Spleen (tissue), 13 donors: ENCODE measurements at places on chromosomes 13 and 19. TPM values are rescaled to one million over a fixed set of nuclear protein-coding genes. Genes with fewer than 3 reads are reported as not detected.
A peak's percentile ranks its signal among the peaks of the same experiment; 100 is the strongest.

SPACA4 gene
- polyA plus RNA-seq: not detected

ARHGEF7 gene
- 39.1 TPM for polyA plus RNA-seq

ZNF829 gene
- 1.1 TPM for polyA plus RNA-seq

CCDC8 gene
- polyA plus RNA-seq: 1.1 TPM

LGALS14 gene
- not detected for polyA plus RNA-seq

VN1R4 gene
- polyA plus RNA-seq: not detected

FCER2 gene
- polyA plus RNA-seq: 108 TPM

PIK3R2 gene
- 4.2 TPM for polyA plus RNA-seq

FOXO1 gene
- polyA plus RNA-seq: 7.1 TPM

FAM124A gene
- polyA plus RNA-seq: 2.6 TPM

NCAN gene
- not detected for polyA plus RNA-seq

MCF2L gene
- polyA plus RNA-seq: 4.7 TPM

KLK12 gene
- polyA plus RNA-seq: not detected

ZNF569 gene
- 2.9 TPM for polyA plus RNA-seq

DNA sequence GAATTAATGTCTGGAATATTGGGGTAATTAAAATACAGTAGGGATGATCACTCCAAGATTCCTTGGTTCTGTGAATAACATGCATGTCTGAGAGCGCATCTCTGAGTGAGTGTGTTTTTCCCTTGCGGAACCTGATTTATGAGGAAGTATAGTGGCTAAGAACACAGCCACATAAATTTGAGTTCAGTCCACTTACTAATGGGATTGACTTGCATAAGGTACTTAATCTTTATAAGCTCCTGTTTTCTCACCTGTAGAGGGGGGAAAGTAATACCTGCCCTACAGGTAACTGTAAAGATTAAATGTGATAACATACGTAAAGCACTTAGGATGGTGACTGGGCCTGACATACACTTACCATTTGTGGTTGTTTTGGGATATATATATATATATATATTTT is 60.8 kb downstream of the KLF5 start:
- H3K27me3 ChIP-seq: no peaks in the 10 kb centered on the region
- no peak overlapping the region for H3K27ac ChIP-seq
- no peaks in the 10 kb centered on the region for H3K36me3 ChIP-seq
- DNase-seq: no peak
- H3K4me3 ChIP-seq: no peak overlapping the region
- H3K4me1 ChIP-seq: no peaks in the 10 kb centered on the region

GRCh38 chr13:30796631-30797601 is 61.6 kb downstream of the ALOX5AP start:
- DNase-seq: no peak
- no peaks in the 10 kb centered on the region for H3K36me3 ChIP-seq
- H3K4me3 ChIP-seq: no peak overlapping the region
- no peaks in the 10 kb centered on the region for H3K27me3 ChIP-seq
- peaks cover 27% of the 10 kb centered on the region for H3K4me1 ChIP-seq

DNA sequence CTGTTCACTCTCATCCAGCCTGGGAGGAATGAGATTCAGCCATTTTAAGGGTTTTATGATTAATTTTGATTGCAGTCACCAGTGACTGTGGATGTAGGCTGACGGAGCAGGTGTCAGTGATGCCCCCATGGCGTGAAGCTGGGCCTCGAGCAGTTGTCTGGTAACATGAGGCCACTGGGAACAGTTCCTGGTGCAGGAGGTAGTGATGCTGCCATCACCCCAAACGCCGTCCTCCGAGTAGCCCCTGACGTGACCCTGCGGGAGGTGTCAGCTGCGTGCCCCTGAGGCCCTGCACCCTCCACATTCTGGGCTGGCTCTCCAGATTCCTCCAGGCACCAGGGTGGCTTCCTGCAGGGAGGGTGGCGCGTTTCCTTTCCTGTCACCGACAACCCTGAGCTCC is 277.2 kb downstream of the TEX29 start:
- H3K4me3 ChIP-seq: no peak overlapping the region
- H3K36me3 ChIP-seq: no peaks in the 10 kb centered on the region
- H3K4me1 ChIP-seq: no peaks in the 10 kb centered on the region
- DNase-seq: peak; percentile 61
- H3K27ac ChIP-seq: no peak overlapping the region

DNA sequence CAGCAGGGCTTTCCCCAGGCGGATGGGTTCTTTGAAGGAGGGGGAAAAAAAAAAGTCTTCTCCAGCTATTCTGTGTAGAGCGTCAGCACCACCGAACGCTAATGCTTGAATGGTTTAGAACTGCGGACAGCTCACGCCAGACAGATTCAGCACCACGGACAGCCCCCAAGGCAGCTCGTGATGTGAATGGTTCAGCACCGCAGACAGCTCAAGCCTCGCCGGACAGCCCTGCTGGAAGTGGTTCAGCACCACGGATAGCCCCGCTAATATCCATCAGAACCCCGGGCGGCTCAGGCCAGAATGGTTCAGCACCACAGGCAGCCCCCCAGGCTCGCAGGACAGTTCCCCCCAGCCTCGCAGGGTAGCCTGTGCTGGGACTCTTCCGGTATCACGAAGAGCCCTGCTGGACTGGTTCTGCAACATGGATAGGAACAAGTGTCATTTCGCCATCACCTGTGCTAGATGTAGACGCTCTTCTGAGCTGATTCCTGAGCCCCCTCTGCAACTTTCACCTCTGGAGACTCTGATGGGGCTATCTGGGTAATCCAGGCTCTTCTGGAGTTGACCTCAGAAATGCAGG is 4.9 kb upstream of the SMIM17 start:
- peaks cover 6% of the 10 kb centered on the region for H3K27me3 ChIP-seq
- no peak overlapping the region for H3K27ac ChIP-seq
- no peaks in the 10 kb centered on the region for H3K36me3 ChIP-seq
- no peaks in the 10 kb centered on the region for H3K4me1 ChIP-seq
- H3K4me3 ChIP-seq: no peak overlapping the region
- DNase-seq: no peak

GRCh38 chr13:73364736-73365135 is 305.9 kb downstream of the KLF5 start:
- no peak for DNase-seq
- no peaks in the 10 kb centered on the region for H3K36me3 ChIP-seq
- no peak overlapping the region for H3K4me3 ChIP-seq
- H3K27ac ChIP-seq: no peak overlapping the region
- no peaks in the 10 kb centered on the region for H3K27me3 ChIP-seq
- H3K4me1 ChIP-seq: no peaks in the 10 kb centered on the region

DNA sequence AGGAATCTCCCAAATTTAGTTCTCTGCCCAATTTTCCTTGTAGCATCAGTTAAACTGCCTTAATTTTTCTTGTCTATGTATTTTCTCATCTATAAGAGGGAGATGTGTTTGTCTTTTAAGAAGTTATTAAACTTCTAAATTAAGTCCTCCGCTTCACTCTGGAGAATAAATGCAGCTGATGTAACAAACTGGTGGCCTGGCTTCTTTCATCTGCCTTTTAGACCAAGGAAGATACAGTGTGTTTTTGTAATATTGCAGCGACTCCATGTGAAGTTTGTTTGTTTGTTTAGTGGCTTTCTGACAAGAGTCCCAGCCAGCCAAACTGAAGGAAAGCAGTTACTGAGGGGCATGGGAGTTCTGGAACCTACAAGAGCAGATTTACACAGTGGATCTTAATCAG is 56.4 kb downstream of the KLF12 start:
- H3K4me1 ChIP-seq: peaks cover 9% of the 10 kb centered on the region
- DNase-seq: no peak
- no peaks in the 10 kb centered on the region for H3K36me3 ChIP-seq
- H3K27ac ChIP-seq: no peak overlapping the region
- no peak overlapping the region for H3K4me3 ChIP-seq
- no peaks in the 10 kb centered on the region for H3K27me3 ChIP-seq

GRCh38 chr13:40271931-40272775 is 394.3 kb downstream of the FOXO1 start:
- no peak for DNase-seq
- no peaks in the 10 kb centered on the region for H3K36me3 ChIP-seq
- H3K27ac ChIP-seq: peak overlapping the region; percentile 58
- H3K27me3 ChIP-seq: no peaks in the 10 kb centered on the region
- H3K4me1 ChIP-seq: peaks cover 10% of the 10 kb centered on the region

- H3K27me3 ChIP-seq: no peaks in the 10 kb centered on the region
- DNase-seq: no peak
- H3K27ac ChIP-seq: no peak overlapping the region
- H3K36me3 ChIP-seq: no peaks in the 10 kb centered on the region
Measured at GRCh38 chr19:8973501-8974091, 36.6 kb downstream of the MUC16 start.

DNA sequence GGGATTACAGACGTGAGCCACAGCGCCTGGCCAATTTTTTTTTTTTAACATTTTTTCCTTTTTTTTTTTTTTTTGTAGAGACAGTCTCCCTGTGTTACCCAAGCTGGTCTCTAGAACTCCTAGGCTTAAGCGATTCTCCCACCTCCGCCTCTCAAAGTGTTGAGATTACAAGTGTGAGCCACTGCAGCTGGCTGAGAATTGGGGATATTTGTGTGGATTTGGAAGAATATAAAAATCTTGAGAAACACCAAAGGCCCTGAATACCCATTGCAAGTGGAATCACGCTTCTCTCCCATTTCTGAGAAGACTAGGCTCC is 79.9 kb upstream of the ABCC4 start:
- H3K27me3 ChIP-seq: no peaks in the 10 kb centered on the region
- H3K4me3 ChIP-seq: no peak overlapping the region
- DNase-seq: no peak
- peaks cover 13% of the 10 kb centered on the region for H3K4me1 ChIP-seq

DNA sequence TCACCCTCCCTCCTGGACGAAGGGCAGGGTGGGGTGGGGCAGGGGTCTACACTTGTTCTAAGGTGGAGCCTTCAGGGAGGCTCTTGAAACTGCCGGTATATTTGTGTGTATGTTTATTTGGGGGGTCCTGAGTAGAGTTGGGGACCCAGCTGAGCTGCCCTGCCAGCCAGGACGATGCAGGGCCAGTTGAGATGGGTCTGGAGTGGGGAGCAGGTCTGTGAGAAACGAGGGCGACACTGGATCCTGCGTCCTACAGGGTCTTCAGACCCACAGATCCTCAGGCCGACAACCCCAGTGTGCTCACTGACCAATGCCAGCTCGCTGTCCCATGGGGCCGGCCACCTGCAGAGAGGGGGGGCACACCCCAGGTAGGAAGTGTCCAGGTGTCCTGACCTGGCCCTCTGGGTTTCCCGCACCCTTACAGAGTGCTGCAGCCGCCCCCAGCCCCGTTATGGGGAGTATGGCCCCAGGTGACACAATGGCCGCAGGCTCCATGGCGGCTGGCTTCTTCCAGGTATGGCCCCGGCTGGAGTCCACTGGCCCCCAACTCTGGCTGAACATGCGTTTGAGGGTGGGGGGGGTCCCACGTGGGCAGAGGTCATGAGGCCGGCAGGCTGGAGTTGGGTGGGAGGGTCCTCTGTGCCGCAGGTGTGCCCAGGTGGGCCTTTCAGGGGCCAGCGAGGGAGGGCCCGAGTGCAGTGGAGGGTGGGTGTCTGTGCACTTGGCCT is 7.4 kb downstream of the ISYNA1 start:
- no peak overlapping the region for H3K27ac ChIP-seq
- peaks cover 3% of the 10 kb centered on the region for H3K36me3 ChIP-seq
- H3K27me3 ChIP-seq: no peaks in the 10 kb centered on the region
- peaks cover 25% of the 10 kb centered on the region for H3K4me1 ChIP-seq

- H3K27me3 ChIP-seq: no peaks in the 10 kb centered on the region
- DNase-seq: no peak
- H3K27ac ChIP-seq: no peak overlapping the region
- no peaks in the 10 kb centered on the region for H3K36me3 ChIP-seq
- no peak overlapping the region for H3K4me3 ChIP-seq
- H3K4me1 ChIP-seq: no peaks in the 10 kb centered on the region
Measured at GRCh38 chr13:73691891-73692290, 442.3 kb downstream of the KLF12 start.

DNA sequence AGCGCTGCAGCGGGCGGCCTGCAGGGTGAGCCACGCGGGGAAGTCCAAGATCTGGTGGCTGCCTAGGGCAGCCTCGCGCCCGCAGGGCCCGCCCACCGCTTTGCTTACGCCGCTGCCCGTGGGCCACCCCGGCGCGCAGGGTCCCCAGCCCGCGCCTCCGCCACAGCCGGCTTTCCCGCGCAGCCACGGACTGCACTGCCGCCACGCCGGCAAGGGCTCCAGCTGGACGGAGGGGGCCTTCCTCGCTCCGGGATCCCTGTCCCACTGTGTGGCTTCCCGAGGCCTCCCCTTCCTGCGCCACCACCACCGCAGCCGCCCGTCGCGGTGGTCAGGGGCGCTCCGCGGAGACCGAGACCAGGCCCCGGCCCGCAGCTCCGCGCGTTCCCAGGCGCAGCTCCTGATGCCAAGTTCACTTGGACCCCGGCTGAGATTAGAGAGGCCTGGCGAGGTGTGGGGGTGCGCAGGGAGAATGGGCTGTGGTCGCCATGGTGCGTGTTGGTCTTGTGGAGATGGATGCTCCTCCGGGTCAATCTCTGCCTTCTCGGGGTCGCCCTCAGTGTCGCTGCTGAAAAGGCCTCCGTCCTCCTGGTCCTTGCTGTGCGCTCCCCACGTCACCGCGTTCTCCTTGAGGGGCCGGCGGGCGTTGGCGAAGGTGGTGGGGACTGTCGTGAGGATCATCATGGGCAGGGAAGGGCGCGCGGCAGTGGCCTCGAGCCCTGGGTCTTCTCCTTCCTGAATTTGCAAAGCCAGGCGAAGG is 17.9 kb upstream of the RNF17 start:
- peaks cover 32% of the 10 kb centered on the region for H3K27me3 ChIP-seq
- no peak for DNase-seq
- H3K4me3 ChIP-seq: no peak overlapping the region
- H3K36me3 ChIP-seq: no peaks in the 10 kb centered on the region
- H3K27ac ChIP-seq: no peak overlapping the region

DNA sequence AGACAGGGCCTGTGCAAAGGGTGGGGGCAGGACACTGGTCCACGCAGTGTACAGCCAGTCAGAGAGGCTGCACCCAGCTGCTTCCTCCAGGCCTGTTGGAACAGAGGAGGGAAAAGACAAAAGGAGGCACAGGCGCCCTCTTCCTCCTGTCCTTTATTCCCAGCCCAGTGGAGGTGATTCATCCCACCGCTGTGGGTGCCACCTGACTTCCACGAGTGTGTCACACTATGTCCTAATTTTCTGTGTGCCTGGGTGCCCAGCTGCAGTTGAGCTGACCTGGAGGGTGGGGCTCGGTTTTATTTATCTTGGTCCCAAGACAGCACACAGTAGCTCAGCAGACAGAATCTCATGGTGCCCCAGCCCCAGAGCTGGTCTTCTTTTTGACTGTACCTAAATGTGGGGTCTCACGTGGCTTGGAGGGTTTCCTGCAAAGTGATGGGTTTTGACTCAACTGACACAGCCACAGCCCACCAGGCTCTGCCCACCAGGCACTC is 9.0 kb downstream of the EPS15L1 start:
- H3K4me3 ChIP-seq: no peak overlapping the region
- H3K27ac ChIP-seq: no peak overlapping the region
- H3K27me3 ChIP-seq: no peaks in the 10 kb centered on the region
- H3K4me1 ChIP-seq: peaks cover 24% of the 10 kb centered on the region

DNA sequence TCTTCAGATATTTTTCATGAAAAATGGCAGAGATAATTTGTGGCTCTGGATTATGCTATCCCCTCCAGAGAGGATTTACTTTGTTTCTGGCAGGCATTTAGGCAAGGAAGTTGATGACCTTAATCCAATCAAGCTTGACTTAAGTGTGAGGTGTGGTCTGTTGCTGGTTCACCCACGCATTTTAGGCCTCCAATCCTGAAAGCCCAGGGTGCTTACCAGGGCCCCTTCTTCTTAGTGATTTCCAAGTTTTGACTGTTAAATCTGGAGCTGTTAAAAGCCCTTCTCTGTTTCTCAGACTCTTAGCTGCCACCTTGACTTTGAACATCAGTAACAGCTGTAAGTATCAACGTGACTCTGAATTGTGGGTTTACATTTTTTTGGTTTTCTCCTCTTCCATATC is 161.8 kb downstream of the DNAJC15 start:
- H3K4me3 ChIP-seq: no peak overlapping the region
- H3K4me1 ChIP-seq: no peaks in the 10 kb centered on the region
- no peak overlapping the region for H3K27ac ChIP-seq
- H3K27me3 ChIP-seq: no peaks in the 10 kb centered on the region

- no peak for DNase-seq
- H3K4me3 ChIP-seq: no peak overlapping the region
- no peak overlapping the region for H3K27ac ChIP-seq
Measured at GRCh38 chr19:44987148-44987675, 14.1 kb upstream of the RELB start.
